ENCODE measurements at places on chromosomes 3 and 15. TPM values are rescaled to one million over a fixed set of nuclear protein-coding genes. Genes with fewer than 3 reads are reported as not detected.

The TRAK1 gene
- 129 TPM for total RNA-seq

The MEIS2 gene
- total RNA-seq = 0.39 TPM

The SH2D7 gene
- not detected for total RNA-seq

GRCh38 chr3:172580680-172581401, 57.6 kb upstream of the TNFSF10 start:
- no peaks in the 10 kb centered on the region for H3K36me3 ChIP-seq
- DNase-seq = no peak
- no peak overlapping the region for H3K4me3 ChIP-seq
- no peaks in the 10 kb centered on the region for H3K27me3 ChIP-seq
- H3K4me1 ChIP-seq = peaks cover 19% of the 10 kb centered on the region

GRCh38 chr3:10468613-10469354, 36.6 kb downstream of the ATP2B2 start:
- no peak overlapping the region for H3K27ac ChIP-seq
- no peak overlapping the region for H3K4me3 ChIP-seq
- DNase-seq = no peak
- no peaks in the 10 kb centered on the region for H3K27me3 ChIP-seq

DNA sequence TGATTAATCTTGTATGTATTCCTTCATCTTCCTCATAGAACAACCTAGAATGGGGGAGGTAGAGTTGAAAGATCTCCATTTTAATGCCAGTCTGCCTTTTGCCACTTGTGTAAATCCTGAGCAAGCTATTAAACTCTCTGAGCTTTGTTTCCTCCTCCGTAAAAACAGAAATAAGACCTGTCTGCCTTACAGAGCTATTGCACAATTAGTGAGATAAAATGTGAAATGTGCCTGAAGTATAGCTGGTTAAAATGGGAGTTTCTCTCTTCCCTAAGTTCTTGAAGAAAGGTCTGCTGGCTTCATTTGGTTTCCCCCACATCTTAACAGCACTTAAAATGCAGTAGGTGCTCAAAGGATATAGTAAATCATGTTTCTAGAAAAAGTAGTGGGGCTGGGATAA, 19.0 kb downstream of the ALDH1A2 start:
- no peak for DNase-seq
- no peaks in the 10 kb centered on the region for H3K36me3 ChIP-seq
- H3K27ac ChIP-seq = no peak overlapping the region
- peaks cover 2% of the 10 kb centered on the region for H3K27me3 ChIP-seq

DNA sequence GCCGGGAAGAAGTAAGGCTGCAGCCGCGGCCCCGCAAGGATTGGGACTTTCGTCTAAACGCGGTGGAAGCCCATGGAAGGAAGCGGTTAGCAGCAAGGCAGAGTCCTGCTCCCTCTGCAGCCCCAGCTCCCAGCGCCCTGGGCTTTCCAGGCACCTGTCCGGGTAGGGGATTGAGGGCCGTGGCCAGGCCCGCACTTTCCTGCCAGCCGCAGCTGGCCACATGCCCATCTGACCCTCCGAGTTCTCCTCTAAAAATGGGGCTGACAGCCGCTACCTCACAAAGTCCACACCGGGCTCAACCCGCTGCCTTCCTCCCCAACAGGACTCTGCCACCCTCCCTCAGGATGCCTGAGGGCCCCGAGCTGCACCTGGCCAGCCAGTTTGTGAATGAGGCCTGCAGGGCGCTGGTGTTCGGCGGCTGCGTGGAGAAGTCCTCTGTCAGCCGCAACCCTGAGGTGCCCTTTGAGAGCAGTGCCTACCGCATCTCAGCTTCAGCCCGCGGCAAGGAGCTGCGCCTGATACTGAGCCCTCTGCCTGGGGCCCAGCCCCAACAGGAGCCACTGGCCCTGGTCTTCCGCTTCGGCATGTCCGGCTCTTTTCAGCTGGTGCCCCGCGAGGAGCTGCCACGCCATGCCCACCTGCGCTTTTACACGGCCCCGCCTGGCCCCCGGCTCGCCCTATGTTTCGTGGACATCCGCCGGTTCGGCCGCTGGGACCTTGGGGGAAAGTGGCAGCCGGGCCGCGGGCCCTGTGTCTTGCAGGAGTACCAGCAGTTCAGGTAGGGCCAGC, 1.9 kb downstream of the NEIL1 start:
- peaks cover 31% of the 10 kb centered on the region for H3K4me1 ChIP-seq
- H3K27me3 ChIP-seq = no peaks in the 10 kb centered on the region
- peaks cover 8% of the 10 kb centered on the region for H3K36me3 ChIP-seq
- peak overlapping the region; percentile 92 for H3K27ac ChIP-seq

DNA sequence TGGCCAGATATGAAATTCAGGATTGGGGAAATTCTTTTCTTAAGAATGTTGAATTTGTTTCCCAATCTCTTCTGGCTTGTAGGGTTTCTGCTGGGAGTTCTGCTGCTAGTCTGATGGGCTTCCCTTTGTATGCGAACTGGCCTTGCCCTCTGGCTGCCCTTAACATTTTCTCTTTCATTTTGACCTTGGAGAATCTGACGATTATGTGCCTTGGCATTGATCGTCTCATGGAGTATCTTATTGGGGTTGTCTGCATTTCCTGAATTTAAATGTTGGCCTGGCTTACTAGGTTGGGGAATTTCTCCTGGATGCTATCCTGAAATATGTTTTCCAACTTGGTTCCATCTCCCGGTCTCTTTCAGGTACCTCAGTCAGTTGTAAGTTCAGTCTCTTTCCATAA, 152.2 kb downstream of the CFAP20DC start:
- no peak for DNase-seq
- H3K4me3 ChIP-seq = no peak overlapping the region
- no peaks in the 10 kb centered on the region for H3K36me3 ChIP-seq

DNA sequence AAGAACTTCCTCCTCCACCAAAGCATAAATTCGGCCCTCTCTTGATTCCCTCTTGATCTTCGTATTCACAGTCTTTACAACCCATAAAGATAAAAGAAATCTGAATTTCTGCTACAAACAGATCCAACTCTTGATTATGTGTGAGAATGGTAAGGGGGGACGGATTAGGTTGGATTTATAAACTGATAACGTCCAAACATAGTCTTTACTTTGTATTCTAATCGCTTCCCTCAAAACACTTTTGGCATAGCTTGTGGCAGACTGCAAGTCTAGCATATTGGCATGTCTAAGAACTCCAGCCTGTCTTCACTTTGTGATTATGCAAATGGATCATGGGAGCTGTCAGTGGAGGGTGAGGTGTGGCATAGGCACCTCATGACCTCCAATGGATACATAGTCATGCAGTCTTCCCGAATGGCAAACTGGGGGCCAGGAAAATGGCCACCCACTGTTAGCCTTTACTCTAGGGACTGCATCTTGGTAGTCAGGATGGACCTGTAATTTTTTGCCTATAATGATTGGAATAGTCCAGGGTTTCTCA, 24.3 kb upstream of the GPR171 start:
- H3K4me1 ChIP-seq = peaks cover 39% of the 10 kb centered on the region
- no peak overlapping the region for H3K4me3 ChIP-seq
- H3K36me3 ChIP-seq = peaks cover 5% of the 10 kb centered on the region
- H3K27me3 ChIP-seq = no peaks in the 10 kb centered on the region
- H3K27ac ChIP-seq = no peak overlapping the region

- peak overlapping the region; percentile 52 for H3K4me3 ChIP-seq
- DNase-seq = peak; percentile 68
- no peaks in the 10 kb centered on the region for H3K36me3 ChIP-seq
Observed at GRCh38 chr3:141876891-141877621, 613 bp downstream of the ATP1B3 start.

DNA sequence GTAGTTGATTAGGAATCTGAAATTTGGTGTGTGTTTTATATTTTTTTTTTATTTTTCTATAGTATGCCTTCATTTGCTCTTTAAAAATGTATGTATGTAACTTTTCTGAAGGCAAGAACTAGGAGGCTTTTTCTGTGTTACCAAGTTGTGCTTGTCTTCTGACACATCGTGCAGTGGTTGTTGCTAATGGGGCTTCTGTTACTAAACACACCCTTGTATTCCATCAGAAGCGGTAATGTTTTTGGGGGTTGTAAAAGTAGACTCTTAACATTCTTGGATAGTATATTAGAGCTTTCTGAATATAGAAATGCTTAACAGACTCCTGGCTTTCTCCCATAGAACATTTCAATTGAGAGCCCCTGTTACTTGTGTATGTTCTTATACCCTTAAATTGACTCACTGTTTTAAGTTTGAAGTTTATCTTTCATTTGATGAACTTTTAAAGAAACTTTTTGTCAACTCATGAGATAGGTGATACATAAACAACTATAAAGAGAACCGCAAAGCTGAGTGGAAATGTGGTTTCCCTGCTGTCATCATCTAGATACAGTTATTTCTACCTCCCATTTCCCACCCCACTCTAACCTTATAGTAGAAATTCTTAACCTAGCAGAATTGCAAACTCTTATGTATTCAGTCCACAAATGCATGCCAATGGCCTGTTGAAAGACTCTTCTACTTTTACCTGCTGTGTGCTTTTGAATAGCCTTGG, 2.5 kb downstream of the TIPARP start:
- H3K27me3 ChIP-seq = no peaks in the 10 kb centered on the region
- peaks cover 41% of the 10 kb centered on the region for H3K4me1 ChIP-seq
- no peak for DNase-seq
- no peak overlapping the region for H3K4me3 ChIP-seq
- H3K36me3 ChIP-seq = peaks cover 19% of the 10 kb centered on the region

GRCh38 chr3:139617672-139618268, 60.0 kb downstream of the NMNAT3 start:
- no peaks in the 10 kb centered on the region for H3K4me1 ChIP-seq
- no peak overlapping the region for H3K27ac ChIP-seq
- no peaks in the 10 kb centered on the region for H3K27me3 ChIP-seq
- H3K4me3 ChIP-seq = no peak overlapping the region

GRCh38 chr3:8385848-8386620, 115.6 kb upstream of the LMCD1 start:
- no peak overlapping the region for H3K27ac ChIP-seq
- DNase-seq = no peak
- no peaks in the 10 kb centered on the region for H3K4me1 ChIP-seq
- H3K4me3 ChIP-seq = no peak overlapping the region
- H3K27me3 ChIP-seq = no peaks in the 10 kb centered on the region
- H3K36me3 ChIP-seq = no peaks in the 10 kb centered on the region

DNA sequence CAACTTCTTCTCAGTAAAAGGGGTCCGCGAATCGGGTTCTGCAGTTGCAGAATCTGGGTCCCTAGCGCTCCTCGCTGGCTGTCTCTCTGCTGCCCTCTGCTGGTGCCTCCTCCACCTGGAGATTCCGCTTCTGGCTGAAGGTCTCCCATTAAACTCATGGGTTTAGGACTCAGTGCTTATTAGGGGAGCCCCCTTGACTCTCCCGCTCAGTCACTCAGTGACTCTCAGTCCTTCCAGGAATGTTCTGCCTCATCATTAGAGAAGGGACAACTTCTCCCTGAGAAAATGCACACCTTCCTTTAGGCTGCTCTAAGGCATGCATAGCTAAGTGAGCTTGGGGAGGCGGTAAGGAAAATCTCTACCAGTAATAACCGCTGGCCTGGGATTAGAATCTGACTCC, 7.1 kb downstream of the CPN2 start:
- no peak overlapping the region for H3K4me3 ChIP-seq
- peak; percentile 78 for DNase-seq
- no peak overlapping the region for H3K27ac ChIP-seq
- H3K27me3 ChIP-seq = no peaks in the 10 kb centered on the region

Measured in B cell (primary cell).